ENCODE measurements at places on chromosomes 6 and 20.

DNA sequence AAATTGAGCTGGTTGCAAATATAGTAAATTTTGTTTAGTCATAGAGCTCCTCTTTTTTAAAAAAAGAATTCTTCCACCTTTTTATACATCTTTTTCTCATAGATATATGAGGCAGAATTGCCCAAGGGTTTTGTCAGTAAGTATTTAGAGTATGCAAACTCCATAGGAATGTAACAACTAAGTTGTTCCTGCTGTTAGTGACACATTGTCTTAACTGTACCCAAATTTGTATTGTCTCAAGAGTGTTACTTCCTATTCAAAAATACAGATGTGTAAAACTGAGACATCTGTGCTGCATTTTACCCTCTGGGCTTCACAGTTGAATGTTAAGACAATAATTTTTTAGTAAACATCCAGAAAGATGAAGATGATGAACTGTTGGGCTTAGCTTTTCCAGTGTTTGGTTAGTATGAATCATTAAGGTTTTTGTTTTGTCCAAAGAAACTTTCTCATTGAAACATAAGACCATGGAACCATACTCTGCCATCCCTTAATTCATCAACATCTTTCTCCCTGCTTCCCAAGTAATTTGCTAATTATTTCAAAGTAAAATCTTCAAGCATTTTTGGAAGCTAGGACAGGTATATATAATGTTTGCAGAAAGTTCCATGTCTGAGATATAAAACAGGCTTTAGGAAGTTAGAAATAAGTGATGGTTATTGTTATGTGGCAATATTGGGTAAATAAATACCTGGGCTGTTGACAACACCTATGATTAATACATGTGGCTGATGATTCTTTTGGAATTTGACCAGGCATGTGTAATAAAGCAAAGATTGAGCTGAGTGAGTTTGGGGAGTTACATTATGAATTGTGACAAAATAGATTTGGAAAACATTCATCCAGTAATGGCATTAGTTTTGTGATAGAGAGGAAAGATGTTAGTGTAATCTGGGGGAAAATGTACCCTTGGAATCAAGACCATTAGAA lies 11.2 kb downstream of the OGFRL1 start:
- ATAC-seq, result no peak

- ATAC-seq, result no peak
These were observed 259.7 kb downstream of the HACE1 start for GRCh38 chr6:104599821-104600638.

- no peak for ATAC-seq
These were observed 194.9 kb downstream of the PHACTR1 start for GRCh38 chr6:12911427-12911826.

DNA sequence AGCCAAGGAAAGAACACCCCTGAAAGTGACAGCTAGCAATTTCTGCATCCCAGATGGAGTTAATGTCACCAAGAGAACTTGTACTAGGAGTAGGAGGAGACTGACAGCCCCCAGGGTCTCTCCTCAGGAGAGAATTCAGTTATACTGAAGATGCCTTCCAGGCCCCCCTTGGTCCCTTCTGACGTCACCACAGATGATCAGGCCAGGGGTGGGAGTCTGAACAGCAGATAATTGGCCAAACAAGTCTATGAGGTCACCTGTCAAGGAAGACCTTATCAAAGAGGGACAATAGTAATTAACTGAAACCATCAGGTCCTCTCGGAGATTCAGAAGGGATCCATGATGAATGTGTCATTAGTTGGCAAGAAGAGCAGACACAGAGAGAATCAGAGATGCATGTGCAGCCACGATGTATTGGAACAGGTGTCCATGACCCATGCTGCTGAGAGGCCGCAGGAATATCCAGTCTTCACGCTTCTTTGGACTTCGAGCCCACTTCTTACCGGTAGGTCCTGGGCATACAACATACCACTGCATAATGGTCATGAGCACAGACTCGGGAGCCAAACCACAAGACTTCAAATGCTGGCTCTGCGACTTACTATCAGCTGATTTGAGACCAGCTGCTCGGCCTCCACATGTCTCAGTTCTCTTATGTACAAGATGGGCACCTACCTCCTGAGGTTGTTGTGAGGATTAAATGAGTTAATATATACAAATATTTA lies 10.2 kb downstream of the TRIM10 start:
- ATAC-seq, result no peak

DNA sequence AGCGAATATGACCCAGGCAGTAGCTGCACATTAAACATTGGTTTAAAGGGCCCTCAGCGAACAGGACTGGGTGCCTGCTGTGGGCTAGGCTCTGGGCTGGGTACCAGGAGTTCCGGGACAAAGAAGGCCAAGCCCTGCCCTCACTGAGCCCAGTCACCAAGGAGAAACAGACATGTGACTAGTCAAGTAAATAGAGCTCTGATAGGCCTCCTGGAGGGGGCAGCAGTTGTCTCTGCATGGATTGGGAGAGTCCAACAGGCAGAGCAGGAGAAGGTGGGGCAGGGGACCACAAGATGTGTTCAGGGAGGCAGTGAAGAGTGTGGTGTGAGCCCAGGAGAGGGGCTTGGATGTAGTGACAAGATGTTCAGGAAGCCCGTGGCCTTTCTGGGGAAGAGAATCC lies 3.1 kb downstream of the HM13 start:
- no peak for ATAC-seq

GRCh38 chr6:165551828-165552227 lies 111.2 kb downstream of the PDE10A start:
- no peak for ATAC-seq

DNA sequence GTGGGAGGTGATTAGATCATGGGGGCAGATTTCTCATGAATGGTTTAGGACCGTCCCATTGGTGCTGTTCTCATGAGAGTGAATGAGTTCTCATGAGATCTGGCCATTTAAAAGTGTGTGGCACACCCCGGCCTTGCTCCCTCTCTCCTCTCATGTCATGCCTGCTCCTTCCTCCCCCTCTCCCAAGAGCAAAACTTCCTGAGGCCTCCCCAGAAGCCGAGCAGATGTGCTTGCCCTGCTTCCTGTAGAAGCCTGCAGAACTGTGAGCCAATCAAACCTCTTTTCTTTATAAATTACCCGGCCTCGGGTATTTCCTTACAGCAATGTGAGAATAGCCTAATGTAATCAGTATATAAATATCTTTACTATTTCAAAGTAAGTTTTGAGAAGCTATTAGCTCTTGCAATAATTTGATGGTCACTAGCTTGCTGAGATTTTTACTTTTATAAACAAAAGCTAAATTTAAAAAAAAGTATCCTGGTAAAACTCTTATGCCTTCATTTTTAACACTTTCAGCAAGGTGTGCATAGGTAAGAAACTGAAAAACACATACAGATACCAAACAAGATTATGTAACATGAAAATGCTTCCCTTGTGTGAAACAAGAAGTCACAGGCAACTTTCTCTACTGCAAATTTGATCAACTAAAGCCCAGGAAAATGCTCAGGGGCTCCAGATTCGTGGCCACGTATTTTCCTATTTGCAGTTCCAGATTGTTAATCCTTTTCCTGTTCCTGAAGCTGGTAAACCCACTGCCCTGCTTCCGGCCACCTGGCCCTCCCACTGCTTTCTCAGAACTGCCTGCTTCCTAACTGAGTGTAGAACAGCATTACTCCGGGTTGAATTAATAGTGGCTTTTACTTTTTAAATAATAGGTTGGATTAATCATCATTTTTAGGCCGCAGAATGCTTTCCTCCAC lies 395.1 kb upstream of the CNR1 start:
- ATAC-seq, result no peak

DNA sequence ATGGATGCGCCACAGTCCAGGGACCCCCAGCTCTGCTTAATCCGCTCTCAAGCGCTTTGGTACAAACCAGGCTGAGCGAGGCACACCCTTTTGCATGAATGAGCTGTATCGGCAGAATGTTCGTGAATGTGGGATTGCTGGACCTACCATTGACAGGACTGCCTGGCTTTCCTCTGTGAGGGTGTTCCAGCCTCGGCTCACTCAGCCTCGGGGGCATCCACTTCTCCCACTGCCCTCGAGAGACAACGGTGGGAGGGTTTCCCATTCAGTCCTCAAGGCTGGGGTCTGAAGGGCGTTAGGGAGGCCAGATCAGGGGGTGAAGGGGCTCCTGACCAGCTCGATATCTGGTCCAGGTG lies 17.4 kb downstream of the MDFI start:
- no peak for ATAC-seq

DNA sequence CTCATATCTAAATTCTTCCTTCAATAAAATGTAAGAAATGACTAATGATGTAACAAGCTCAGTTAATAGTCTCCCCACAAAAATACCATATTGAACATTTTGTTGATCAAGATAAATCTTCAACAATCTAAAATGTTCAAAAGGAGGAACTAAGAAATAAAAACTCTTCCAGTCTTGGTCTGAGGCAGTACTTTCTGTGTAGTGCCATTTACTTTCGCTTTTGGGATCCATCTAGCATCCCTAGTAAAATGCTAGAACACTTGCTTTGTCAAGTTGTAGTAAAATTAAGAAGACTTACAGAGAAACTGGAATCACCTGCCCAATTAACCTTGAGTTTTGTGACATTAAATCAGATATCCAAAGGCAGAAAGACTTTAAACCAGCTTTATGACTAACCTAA lies 246.4 kb downstream of the KHDRBS2 start:
- ATAC-seq, result no peak

GRCh38 chr6:148524976-148525375 lies 182.3 kb downstream of the SASH1 start:
- ATAC-seq, result no peak

DNA sequence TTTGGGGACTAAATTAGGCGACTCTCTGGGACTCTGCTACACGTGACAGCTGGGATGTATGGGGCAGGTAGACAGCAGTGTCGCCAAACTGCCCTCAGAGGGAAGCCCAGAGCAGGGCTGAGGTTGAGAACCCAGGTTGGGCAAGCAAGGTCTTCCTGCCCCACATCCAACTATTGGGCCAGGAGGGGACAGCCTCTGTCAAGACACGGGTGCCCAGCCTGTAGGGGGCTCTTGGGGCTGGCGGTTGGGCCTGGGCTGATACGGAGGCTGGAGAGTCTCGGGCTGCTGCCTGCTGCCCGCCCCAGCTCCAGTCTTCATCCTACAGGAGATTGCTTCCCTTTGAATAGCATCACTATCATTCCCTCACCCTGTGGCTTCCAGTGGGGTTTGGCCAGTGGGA lies 33.3 kb downstream of the CPNE5 start:
- no peak for ATAC-seq

- no peak for ATAC-seq
These were observed 1.0 kb upstream of the HELZ2 start for GRCh38 chr20:63574829-63575743.

DNA sequence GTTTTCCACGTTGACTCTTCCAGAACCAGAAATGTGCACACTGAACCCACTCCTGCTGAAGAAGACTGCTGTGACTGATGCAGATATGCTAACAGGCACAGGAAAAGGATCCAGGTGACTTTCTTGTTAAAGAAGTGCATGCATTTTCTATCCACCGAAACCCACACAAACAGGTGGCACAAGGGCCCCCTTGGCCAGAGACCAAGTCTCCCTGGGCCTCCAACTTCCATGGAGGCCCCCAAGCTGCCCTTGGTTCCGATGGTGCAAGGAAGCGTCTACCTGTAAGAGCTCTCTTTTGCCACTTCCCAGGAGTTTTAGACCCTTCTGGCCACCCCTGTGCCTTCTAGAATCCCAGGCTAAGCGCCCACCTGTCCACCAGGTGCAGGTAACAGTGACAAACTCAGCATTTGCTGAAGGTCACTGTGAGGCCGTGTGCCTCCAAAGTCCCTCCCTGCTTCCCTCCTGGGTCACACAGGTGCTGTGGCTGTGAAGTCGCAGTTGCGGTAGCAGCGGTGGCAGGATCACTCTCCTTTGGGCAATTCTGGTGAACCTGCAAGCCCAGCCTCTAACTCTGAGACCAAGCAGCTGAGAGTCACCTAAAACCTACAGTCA lies 134.8 kb downstream of the PXDC1 start:
- ATAC-seq, result no peak

- ATAC-seq, result no peak
These were observed 53.9 kb upstream of the DDR1 start for GRCh38 chr6:30830438-30830837.

DNA sequence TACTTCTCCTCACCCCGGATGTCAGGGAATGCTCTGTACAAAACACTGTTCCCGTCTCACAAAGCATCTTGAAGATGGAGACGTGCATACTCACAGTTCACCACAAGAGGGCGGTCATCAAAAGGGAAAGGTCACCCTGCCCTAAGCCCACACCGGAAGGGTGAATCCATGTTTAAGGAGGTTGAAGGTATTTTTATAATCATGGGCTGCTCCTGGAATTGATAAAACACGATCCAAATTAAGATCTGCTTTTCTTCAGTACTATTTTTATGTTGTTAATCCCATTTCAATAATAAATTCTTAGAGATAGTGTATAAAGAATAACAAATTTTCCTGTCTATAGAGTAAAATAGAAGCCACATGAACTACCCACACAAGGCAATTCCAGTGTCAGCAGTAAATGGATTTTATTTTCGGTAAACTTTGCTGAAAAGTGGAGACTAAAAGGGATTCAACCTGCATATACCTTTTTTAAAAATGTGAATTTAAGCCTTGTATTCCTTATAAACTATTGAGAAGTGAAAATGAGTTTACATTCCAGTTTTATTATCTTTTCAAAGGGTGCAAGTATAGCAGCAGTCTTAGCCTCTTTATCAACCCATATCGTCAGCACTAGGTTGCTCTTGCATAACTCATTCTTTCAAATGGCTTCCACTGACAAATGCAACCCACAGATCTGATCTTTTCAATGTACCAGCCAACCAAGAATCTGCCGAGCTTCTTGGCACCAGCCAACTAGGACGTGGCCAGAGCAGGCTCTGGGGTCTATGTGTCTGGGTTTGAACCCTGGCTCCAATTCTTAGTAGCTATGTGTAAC lies 79.7 kb upstream of the MBOAT1 start:
- ATAC-seq, result peak; percentile 73

DNA sequence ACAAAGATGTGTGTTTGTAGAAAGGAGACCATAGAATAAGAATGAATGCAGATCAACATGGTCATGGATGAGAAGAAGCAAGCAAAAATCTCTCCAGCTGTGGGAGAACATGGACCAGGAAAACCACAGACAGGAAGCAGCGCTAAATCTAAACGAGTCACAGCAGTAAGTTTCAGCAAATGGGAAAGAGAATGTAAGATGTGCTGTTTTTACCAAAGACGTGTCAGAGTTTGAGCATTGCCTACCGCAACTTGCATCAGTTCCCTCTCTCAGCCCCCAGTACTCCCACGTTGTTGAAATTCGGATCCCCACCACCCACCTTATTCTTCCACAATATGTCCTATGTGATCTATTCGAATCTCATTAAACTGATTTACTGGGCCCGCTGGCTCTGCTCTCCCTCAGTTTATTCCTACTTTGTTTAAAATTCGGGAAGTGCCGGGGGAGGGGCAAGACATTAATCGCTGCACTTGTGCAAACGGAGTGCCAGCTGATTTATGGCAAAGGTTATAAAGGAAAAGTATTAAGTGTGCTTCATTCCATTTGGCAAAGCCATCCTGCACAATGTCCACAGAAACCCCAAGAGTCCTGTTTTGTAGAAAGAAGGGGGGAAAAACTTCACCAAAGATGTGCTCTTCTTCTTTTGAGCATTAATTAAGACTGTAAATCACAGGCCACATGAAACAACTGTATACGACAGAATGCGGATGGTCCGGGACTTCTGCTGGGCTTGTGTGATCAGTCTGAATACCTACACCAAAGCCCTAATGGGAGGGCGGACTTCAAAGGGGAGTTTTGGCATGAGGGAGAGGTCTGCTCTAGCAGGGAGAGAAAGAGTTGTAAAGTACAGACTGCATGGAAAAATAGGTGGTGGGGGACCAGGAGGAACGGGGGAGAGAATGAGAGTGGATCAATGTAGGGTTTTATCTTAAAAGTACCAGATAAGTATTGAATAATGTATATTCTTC lies 59.1 kb upstream of the PRDM1 start:
- no peak for ATAC-seq

GRCh38 chr20:10402938-10403608 lies 30.9 kb downstream of the MKKS start:
- ATAC-seq, result no peak

GRCh38 chr6:39140556-39141167 lies 25.7 kb upstream of the SAYSD1 start:
- no peak for ATAC-seq

Measured in stimulated activated memory B cell treated with anti-CD40 and anti-IgM and Interleukin-4, amounts not matched to agents 10 μg/mL and 1 μg/mL and 100 μg/mL, for 72 hours (primary cell).